ENCODE measurements at places on chromosomes 2 and 18.

DNA sequence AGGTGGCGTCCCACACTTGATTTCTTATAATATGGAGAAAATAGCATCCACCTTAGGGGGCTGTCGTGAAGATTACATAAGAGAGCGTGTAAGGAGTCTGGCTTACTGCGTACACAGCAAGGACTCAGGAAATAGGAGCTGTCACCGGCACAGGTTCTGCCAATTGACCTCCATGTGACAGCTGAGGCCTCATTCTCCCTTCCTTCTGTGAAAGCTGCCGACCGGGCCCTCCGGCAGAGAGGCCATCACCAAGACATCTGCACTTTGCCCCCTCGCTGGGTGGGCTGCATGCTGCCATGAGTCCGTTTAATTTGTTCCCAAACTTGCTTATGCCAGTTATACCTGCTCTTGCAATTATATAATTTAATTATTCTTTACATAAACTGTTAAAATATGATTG, 27.7 kb downstream of the HS1BP3 start:
- no peak for DNase-seq

DNA sequence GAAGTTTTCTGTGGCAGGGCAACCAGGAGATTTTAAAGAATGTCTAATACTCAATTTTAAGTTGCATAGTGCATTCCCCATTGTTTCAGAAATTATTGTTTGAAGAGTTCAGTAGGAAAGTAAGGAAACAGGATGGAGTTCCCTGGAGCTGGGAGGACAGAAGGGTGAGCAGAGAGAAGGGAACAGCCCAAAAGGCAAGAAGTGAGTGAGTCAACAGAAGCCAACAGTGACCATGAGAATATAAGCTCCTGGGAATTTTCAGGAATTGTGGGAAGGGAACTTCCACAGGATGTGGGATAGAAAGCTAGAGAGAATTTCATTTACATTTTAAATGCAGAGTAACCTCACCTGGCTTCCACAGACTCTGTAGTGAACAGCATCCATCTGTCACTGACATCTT, 268.1 kb upstream of the ATP5MC3 start:
- no peak for DNase-seq

DNA sequence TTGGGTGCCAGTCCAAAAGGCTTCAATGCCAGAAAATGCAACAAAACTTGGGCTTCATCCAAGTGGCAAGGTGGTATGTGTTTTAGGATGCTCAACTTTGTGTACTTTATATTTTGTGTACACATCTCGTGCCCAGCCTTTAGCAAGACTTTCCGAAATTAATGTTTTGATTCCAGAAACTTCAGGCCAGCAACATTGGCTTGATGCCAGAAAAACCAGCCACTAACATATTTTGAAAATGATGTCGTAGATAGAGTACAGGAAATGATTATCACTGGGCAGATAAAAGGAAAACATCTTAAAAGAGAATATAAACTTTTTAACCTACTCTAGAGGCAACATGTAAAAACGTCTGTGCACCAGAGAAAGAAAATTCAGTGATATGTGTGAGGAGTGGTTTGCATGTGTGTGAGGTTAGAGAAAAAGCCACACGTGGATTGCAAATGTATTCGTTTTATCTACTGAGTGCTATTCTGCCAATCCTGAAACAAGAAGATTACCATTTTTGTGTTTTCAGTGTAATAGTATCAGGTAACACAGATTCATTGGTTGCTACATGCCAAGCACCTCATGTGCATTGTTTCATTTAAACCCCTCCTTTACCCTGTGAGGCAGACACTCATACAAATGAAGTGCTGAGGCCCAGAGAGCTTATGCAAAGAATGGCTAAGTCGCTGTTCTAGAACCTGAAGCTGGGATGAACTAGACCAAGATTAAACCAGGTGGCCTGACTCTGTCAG, 264.8 kb downstream of the C1D start:
- DNase-seq = no peak

DNA sequence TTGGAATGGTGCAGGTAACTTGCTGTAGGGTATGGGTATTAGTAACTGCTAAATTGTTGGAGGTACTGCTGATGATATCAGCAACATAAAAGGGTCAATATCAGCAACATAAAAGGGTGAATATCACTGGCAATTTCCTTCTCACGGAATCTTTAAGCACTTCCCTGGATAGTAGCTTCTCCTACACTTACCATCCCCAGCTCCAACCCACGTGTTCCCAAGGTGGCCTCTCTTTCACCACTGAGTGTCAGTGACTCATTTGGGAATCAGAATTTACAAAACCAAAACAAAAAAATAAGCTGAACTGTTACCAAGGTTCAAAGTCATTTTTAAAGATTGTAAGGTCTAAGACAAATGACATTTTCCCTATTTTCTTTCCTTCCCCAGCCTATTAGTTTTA, 70.8 kb downstream of the LRP2 start:
- no peak for DNase-seq

- no peak for DNase-seq
These were observed 75.9 kb upstream of the SPHKAP start for GRCh38 chr2:228257379-228257778.

All from naive thymus-derived CD4-positive, alpha-beta T cell (primary cell).